ENCODE measurements at places on chromosomes 12 and 14.

- DNase-seq: no peak
Observed at GRCh38 chr14:77342726-77343397, 22.0 kb downstream of the GSTZ1 start.

GRCh38 chr14:99846808-99847207 is 53.6 kb downstream of the EML1 start:
- no peak for DNase-seq

DNA sequence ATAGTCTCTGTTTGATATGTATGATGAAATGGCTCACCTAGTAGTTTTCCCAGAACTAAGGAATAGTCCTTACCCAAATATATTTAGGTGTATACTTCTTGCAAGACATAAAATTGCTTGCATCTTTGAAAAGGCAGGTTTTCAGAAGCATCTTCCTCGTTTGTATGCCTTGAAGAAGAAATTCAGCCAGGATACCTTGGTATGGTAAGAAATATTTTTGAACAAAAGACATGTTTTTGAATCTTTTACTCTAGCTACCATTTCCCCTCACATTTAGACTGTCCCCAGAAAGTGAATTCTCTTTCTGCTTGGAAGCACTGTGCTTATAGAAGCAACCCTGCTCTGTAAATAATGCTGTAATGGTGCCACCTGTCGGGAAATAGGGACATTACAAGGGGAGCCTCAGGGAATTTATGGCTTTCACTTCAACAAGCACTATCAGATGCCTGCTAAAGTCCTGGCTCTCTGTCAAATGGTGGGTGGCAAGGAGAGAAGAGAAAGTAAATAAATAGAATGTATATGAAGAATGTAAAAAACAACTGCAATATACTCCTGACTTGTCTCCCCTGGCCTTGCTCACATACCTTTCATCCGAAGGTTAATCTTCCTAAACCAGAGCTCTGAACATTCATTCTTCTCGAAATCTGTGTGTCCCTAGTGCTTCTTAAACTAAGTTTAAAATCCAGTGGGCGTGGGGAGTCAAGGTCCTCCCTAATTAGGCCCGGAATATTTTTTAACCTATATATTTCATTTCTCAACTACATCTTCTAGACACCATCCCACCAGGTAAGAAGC is 6.1 kb downstream of the CCDC184 start:
- DNase-seq: peak; percentile 65

GRCh38 chr12:51678086-51678724 is 87.2 kb downstream of the SCN8A start:
- peak; percentile 10 for DNase-seq

- DNase-seq: no peak
Observed at GRCh38 chr12:27924350-27925135, 48.0 kb downstream of the PTHLH start.

- no peak for DNase-seq
Observed at GRCh38 chr14:22096514-22096895, 422.9 kb upstream of the OR4E1 start.

DNA sequence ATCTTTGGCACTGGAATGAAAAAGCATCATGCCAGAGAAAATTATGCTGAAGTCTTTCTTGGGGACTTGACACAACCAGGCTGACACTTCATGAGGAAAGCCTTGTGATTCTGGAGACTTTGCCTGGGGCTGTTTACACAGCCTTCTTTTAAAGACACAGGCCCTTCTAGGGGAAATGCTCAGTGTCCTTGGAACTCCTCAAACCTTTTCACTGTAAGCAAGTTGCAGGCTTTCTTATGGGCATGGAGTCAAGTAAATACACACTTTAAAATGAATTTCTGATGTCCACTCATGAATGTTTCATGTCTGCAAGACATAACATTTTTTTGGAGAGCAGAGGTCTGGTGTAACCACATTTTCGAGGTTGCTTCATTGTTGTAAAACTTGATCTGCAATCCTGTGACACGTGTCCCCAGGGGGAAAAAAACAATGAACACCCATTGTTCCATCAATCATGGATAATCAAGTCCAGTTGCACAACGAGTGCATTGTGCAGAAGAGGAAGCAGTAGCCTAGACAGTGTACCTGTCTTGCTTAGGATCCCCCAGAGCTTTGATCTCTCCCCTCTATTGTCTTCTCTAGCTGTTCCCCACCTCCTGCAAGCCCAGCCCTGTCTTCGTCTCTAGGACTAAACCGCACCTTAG is 155.1 kb upstream of the PRICKLE1 start:
- no peak for DNase-seq

DNA sequence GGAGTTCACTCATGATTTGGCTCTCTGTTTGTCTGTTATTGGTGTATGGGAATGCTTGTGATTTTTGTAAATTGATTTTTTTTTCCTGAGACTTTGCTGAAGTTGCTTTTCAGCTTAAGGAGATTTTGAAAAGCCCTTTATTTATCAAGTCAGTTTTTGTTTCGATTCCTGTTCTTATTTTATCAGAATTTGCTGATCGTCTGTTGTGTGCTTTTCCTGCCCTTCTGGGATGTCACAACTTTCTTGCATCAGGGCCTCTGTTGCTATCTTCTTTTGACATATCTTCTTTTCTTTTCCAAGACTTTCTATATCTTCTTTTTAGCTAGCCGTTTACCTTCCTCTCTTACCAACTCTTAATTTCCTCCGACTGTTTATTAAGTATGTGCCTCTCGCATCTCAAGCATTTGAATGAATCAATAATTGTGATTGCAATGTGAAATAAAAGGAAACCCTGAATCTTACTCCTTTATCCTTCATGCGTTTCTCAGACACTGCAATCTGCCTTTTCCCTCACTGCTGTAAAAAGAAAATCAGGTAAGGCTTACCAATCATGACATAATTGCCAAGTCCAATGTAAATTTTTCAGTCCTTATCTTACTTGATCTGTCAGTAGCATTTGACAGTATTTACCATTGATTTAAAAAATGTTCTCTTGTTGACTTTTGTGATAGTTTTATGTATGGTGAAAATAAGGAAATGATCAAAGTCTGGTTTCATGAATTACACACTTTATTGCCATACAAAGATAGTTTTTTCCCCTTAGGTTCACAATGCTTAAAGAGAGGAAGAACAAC is 53.0 kb downstream of the ETNK1 start:
- no peak for DNase-seq

- no peak for DNase-seq
Observed at GRCh38 chr12:107818984-107819383, 44.5 kb downstream of the ASCL4 start.

DNA sequence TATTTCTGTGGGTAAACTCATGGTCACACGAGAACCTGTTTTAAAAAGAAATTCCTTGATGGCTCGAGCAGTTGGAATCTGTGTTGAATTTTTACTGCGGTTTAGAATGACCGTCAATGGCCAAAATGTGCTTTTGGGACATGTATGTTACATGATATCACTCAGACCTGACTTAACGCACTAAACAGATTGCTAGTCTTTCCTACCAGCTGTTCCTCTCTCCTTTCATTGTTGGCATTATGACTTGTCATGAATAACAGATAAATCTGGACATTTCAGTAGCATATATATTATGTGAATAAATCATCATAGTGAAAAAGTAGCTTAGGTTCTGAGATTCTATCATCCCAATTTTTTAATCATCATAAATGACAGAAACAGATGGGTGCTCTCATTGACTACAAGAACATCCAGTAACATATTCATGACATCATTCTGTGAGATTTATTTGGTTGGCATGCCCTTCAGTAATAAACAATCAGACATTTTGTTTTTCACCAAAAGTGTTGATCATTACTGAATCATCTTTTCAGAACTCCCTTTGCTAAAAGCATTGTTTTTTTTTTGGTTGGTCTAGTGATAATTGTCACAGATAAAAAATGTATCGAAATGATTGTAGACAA is 57.9 kb upstream of the NAV3 start:
- DNase-seq: no peak

DNA sequence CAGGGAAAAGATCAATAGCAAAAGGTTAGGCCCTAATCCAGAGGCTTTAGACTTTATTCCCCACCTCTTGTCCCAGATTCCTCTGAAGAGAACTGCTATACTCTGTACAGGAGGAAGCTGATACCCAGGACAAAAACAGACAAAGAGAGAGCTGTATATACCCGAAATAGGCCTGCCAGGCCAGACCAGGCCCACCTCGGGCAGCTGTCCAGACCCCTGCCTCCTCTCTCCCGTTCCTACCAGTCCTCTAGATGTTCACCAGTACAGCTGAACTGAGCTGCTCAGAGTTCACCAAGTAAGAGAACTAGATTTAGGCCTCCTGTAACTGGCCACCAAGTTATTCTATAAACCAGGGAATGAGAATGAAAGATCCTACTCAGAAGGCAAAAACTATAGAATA is 4.7 kb downstream of the CHD4 start:
- DNase-seq: no peak

- no peak for DNase-seq
Observed at GRCh38 chr12:52857500-52857899, 8.7 kb upstream of the KRT78 start.

DNA sequence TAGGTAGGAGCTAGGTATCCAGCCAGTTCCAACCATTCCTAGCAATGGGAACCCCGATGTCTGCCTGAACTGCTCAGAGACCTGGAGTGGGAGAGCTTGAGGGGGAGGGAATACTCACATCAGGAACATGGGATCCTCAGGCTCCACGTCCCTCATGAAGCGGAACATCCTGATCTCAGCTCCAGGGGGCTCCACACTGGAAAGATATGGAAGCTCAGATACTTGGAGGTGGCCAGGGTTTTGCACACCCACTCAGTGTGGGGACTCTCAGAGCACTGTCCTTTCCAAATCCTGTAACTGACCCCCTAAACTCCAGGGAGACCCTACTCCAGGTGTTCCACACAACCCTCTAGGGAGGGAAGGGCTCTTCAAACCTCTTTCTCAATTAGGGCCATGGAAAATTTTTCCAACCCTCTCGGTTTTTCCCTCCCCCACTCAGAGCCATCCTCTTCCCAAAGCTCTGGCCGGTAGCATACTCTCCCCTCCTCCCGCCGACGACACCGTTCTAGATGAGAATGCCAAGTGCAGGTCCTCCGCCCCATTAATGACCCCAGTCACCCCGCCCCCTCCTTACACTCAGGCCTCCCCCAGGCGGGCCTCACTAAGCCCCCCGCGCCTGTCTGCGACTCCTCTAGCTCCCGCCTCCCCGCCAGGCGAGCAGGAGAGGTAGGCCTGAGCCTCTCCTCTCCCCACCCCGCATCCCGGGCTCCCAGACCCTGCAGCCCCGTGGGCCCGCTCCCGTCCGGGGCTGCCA is 597 bp downstream of the MLF2 start:
- no peak for DNase-seq

- DNase-seq: no peak
Observed at GRCh38 chr14:99462210-99462609, 18.4 kb downstream of the SETD3 start.

- DNase-seq: no peak
Observed at GRCh38 chr14:73809391-73809790, 42.2 kb upstream of the PTGR2 start.

GRCh38 chr12:120702637-120703036 is 7.6 kb upstream of the UNC119B start:
- DNase-seq: no peak

GRCh38 chr12:65518771-65519170 is 240.3 kb downstream of the MSRB3 start:
- no peak for DNase-seq

GRCh38 chr14:90305176-90305601 is 26.6 kb downstream of the NRDE2 start:
- no peak for DNase-seq

GRCh38 chr12:75087654-75088053 is 122.0 kb downstream of the KCNC2 start:
- no peak for DNase-seq

DNA sequence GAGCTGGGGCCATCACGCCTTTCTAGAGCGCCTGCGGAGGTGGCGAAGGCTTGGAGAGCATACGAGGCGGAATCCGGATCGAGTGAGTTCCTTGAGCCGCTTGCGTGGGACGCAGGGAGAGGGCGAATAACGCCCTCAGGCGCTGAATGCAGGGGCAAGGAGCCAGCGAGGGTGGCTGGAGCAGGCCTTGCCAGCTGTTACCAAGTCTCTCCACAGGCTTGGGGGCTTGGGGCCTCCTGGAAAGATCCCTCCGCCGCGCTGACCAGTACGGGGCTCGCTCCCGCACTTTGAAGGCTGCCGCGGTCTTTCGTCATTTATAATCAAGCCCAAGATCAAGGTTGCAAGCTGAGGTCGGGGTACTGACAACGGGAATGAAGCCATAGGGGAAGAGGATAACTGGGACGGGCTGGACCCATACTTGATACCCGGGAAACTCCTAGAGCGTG is 1.2 kb downstream of the FLRT2 start:
- DNase-seq: no peak

DNA sequence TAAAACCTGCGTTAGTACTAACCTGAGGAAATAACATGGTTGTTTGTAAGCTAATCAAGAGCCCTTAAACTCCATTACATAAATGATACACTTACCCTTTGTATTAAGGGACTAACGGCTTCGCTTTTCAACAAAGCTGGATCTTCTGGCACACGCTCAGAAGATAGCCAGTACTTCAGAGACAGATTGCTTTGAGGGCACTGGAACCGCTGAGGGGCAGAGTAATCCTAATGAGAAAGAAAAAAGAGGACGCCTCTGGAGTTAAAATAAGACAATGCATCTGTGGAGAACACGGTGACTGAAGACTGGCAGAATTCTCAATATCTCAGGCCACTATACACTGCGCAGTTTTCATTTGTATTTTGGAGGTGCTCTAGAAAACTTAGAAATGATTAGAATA is 1.5 kb upstream of the KTN1 start:
- DNase-seq: no peak

DNA sequence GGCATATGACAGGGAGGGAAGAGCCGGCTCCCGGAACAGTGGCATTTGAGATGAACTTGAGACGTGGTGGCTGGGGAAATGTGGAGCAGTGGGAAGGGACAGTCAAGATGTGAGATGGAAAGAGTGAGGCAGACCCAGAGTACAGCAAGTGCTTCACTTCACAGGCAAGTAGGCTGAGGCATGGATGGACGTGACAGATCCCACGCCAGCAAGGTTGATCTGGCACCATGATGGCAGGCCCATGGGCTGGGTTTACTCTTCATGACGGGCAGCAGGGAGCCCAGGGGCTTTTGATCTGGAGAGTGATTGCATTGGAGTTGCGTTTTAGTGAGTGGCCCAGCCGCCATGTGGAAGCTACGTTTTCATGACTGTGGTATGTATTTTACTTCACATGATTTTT is 17.9 kb upstream of the EML1 start:
- DNase-seq: no peak

GRCh38 chr12:56645201-56645716 is 525 bp downstream of the ATP5F1B start:
- DNase-seq: no peak

GRCh38 chr12:49673446-49674317 is 33.5 kb downstream of the FMNL3 start:
- DNase-seq: peak; percentile 12

- DNase-seq: no peak
Observed at GRCh38 chr14:76007852-76008251, 22.3 kb downstream of the IFT43 start.

DNA sequence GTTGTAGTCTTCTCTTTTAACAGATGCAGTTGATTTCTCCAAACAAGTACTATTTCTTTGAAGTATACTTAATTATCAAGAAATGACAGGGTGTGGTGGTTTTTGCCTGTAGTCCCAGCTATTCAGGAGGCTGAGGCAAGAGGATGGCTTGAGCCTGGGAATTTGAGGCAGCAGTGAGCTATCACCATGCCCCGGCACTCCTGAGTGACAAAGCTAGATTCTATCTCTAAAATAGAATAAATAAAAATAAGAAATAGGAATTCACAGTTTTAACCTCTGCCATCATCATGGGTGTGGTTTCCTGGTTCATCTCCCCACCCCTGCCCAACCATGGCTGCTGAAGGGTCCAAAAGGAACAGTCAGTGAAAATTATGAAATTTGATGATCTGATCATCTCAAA is 290.2 kb upstream of the FLRT2 start:
- no peak for DNase-seq
